Left lung (tissue), 14 donors: ENCODE measurements at places on chromosomes 1 and 21.
A peak's percentile ranks its signal among the peaks of the same experiment; 100 is the strongest.

- peak; percentile 67 for DNase-seq
These were observed 34.4 kb upstream of the TADA1 start for GRCh38 chr1:166910396-166910994.

DNA sequence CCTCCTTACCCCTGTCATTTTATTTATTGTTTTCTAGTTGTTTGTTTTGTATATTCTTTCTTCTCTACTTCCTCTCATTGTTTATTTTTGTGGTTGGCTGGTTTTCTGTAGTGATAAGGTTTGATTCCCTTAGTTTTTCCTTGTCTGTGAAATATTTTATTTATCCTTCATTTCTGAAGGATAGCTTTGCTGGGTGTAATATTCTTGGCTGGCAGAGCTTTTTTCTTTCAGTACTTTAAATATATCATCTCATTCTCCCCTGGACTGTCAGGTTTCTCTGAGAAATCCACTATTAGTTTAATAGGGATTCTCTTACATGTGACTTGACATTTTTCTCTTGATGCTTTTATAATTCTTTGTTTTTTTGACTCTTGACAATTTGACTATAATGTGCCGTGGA lies 18.8 kb upstream of the TIPRL start:
- DNase-seq: no peak

- peak; percentile 70 for DNase-seq
These were observed 6.1 kb downstream of the PDE9A start for GRCh38 chr21:42659416-42660117.

DNA sequence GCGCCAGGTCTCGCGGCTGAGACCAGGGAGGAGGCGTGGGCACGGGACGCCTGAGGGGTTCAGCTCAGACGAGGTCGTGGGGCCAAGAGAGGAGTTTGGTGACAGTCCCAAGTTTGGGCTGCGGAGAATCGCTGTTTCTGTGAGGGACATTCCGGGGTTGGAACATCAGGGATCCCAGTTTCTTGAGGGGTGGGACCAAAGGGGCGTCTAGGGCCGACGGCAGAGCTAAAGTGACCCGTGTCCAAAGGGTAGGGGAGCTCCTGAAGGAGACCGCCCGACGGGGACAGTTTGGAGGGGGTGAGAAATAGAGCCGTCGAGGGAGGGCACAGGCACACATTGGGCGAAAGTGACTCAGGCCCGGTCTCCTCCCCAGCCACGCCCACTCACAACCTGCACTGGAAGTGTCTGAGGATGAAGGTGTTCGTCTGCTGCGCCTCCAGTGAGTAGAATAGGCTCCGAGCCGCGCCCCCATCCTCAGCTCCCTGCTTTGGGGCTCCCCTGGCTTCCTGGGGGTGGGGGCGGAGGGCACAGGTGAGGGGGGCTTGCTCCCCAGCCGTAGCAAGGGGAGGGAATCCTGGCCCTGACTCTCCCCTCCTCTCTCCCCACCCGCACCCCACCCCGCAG lies 7.0 kb downstream of the EFNA3 start:
- no peak for DNase-seq

DNA sequence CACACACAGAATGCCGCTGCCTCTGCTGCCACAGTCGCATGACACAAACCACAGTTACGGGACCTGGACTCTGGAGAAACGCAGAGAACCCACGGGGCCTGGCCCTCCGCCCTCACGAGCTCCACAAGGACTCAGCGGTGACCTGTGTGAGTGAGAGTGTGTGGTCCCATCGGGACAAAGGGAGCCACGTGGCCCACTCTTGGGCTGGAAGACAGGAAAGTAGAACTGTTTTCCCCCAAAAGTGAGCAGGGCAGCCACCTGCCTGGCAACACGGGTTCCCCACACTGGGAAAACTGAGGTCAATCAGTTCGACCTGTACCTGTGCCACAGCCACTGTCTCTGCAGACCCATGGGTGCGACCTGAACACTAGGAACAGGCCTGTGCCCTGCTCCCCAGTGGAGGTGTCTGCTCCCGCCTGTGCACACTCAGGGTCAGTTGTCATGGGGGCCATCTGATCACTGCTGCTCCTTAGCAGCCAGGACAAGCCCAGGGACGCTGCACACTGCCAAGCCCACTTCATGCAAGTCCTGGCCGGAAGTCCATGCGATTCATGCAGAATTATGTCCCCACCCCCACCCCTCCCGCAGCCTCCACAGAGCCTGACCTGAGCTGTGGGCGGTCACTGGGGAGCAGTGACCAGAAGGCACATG lies 54.4 kb upstream of the ADARB1 start:
- no peak for DNase-seq

GRCh38 chr1:246617156-246617555 lies 50.9 kb downstream of the CNST start:
- DNase-seq: no peak

DNA sequence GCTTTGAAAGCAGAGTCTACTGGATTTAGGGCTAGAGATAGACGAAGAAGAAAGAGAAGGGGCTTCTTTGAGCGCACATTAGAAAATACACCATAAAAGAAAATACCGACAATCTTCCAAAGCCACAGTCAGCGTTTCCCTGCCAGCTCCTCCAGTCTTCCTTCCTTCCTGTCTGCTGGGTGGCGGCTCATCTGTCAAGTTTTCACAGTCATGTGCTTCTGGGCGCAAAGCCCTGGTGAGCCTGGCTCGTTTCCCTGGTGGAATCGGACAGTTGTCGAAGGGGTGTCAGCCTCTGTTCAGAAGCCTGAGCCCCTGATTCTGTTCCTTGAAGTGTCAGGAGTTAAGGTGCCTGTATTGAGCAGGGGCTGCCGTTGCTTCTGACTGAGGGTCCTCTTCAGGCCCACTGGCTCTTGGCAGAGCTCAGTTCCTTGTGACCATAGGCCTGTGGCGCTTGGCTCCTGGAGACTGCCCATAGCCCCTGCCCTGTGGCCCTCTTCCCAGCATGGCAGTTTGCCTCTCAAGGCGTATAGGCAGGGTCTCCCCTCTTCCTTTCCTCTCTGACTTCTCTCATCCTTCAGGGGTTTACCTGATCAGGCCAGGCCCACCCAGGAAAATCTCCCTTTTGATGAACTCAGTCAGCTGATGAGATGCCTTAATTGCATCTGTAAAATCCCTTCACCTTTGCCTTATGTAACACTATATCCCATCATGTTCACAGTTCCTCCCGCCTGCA lies 58.6 kb downstream of the ADARB1 start:
- no peak for DNase-seq

DNA sequence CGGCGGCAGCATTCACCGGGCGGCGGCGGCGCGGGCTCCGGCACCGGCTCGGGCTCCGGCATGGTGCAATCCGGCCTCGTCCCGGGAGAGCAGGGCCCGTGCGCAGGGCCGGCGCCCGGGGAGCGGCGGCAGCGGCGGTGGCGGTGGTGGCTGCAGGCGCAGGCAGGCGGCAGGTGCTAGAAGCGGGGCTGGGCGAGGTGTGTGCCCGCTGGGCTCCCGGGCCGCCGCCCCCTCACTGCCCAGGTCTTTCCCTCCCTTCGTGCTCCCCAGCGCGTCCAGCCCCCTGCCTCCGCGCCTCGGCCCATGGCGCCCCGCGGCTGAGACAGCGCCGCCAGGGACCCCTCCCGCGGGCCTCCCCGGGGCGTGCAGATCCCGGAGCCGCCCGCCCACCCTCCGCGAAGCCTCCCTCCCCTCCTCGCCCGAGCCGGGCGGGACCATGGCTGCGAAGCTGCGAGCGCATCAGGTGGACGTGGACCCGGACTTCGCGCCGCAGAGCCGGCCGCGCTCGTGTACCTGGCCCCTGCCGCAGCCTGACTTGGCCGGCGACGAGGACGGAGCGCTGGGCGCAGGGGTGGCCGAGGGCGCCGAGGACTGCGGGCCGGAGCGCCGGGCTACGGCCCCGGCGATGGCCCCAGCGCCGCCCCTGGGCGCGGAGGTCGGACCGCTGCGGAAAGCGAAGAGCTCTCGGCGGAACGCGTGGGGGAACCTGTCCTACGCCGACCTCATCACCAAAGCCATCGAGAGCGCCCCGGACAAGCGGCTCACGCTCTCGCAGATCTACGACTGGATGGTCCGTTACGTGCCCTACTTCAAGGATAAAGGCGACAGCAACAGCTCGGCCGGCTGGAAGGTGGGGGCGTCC lies 492 bp downstream of the FOXO6 start:
- DNase-seq: peak; percentile 87

DNA sequence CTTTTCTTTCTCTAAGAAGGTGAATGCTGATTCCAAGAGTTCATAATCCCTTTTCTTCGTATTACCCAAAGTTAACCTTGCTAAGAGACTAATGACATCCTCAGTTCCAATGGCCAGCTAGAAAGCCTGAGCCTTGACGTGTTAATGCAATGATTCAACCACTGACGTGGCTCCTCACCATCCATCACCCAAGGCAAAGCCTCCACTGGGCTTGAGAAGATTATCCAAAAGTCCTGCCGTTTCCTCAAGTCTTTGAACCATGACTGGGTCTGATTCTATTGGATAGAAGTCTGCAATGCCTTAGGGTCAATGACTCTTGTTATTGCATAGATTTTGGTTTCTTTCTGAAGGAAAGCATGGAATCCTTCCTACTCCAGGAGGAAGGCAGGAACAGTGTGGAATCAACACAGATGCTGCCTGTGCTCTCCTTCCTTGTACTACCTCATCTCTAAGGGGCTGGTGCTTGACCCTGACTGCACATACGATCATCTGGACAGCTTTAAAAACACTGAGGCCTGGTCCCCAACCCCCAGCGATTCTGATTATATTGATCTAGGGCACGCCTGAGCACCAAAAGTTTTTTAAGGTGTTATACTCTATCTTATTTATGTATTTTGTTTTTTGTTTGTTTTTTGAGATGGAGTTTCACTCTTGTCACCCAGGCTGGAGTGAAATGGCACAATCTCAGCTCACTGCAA lies 69.3 kb upstream of the ANGPTL1 start:
- no peak for DNase-seq

DNA sequence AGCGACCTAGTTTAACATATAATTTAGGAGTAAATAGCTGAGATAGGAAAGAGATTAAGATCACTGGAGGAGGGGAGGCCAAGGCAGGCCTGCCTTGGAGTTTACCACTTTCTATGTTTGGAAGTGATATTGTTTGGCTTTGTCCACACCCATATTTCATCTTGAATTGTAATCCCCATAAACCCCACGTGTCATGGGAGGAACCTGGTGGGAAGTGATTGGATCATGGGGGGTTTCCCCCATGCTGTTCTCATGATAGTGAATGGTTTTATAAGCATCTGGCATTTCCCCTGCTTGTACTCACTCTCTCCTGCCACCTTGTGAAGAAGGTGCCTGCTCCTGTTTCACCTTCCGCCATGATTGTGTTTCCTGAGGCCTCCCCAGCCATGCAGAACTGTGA lies 58.3 kb upstream of the ARTN start:
- no peak for DNase-seq

DNA sequence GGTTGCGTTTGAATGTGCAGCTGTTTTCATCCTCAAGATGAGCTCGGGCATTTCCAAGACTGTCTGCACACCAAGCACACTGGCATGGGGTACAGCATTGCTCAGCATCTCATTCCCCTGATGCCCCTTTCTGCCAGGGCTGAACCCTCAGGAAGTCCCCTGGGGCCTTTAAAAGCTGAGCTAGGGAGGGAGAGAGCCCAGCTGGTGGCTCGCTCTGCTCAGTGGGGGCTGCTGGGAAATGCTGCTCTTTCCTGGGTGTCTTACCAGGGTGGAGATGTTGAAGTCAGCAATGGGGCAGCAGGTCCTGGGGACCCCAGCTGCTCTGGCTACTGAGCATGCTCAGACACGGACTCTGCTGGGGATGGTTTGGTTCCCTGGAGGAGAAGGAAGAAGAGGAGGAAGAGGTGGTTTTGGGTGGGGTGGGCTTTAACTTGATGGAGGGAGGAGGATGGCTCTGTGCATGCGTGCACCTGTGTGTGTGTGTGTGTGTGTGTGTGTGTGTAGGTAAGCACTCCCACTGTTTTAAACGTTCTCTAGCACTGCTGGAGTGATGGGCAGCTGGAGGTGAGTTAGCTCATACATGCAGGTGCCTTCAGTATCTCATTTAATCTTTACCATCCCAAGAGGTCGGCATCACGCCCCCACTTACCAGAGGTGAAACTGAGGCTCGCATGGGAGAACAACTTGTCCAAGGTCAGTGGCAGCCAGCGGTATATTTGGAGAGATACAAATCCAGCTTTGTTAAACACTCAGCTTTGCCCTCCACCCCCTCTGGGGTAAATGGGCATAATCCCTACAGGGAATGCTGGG lies 40.9 kb downstream of the ACTL8 start:
- DNase-seq: no peak
